Caudate nucleus (tissue), 63 donors: ENCODE measurements at places on chromosomes 6 and 20.

GRCh38 chr6:148762231-148762630, 15.4 kb downstream of the UST start:
- DNase-seq, result no peak

DNA sequence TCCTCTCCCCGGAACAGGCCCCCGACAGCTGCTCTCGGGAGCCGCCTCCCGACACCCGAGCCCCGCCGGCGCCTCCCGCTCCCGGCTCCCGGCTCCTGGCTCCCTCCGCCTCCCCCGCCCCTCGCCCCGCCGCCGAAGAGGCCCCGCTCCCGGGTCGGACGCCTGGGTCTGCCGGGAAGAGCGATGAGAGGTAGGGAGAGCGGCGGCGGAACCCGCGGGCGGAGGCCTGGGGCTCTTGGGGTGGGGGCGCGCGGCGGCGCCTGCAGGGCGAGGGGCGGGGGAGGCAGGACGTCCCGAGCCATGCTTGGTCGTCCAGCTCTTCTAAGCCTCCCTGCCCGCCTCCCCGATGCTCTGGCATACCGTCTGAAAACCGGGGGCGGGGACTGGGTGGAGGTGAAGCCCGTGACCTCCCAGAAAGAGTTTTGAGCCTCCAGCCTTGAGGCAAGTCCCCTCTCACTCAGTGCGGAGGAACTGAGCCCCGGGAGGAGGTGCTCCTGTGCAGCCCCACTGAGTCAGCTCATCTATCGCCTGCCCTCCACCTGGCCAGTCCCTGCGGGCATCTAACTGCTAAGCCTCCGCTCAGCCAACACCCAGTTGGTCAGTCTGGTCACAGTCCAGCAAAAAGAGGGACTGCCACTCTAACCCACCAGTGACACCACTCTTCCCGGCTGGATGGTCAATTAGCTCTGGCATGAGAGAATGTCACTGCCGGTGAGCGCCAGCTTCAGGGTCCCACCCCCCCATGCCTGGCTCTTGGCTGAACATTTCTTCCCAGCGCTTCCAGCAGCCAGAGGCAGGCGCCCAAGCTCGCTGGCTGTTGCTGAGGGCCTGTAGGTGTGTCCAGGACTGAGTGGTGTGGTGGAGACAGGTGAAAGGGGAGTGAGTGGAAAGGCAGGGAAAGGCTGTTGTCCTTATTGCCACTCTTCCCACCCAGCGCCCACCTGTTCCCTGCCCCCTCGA, 482 bp downstream of the DDR1 start:
- DNase-seq, result peak; percentile 41

DNA sequence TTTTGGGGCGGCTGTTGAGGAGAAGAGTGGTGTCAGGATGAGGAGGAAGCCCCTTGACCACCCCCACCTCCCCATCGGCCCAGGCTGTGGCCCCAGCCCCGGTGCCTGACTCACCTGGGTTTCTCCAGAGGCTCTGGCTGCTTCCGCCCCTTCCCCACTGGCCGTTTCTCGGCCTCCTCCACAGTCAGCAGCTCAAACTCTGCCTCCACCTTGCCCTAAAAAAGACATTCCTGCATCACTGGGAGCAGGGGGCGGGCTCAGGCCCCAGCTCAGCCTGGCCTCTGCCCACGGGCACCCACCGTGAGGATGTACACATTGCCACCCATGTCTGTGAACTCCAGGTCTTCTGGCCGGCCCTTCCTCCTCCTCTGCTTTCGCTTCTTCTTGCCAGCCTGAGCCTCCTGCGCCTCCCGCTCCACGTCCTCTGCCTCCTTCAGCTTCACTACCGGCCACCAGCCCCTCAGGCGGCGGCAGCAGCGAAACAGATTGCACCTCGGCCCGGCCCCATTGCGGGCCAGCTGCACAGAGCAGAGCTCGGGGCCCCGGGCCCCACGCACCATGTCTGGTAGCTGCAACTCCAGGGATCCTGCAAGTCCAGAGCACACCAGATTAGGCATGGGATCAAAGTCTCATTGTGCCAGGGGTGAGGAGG, 17.3 kb downstream of the ERGIC3 start:
- DNase-seq, result no peak

- no peak for DNase-seq
Measured at GRCh38 chr6:5866547-5867051, 140.1 kb downstream of the NRN1 start.

- DNase-seq, result no peak
Measured at GRCh38 chr6:71053475-71053874, 96.6 kb upstream of the B3GAT2 start.
